ENCODE measurements at places on chromosomes 2 and 18. TPM values are rescaled to one million over a fixed set of nuclear protein-coding genes. Genes with fewer than 3 reads are reported as not detected.

DNA sequence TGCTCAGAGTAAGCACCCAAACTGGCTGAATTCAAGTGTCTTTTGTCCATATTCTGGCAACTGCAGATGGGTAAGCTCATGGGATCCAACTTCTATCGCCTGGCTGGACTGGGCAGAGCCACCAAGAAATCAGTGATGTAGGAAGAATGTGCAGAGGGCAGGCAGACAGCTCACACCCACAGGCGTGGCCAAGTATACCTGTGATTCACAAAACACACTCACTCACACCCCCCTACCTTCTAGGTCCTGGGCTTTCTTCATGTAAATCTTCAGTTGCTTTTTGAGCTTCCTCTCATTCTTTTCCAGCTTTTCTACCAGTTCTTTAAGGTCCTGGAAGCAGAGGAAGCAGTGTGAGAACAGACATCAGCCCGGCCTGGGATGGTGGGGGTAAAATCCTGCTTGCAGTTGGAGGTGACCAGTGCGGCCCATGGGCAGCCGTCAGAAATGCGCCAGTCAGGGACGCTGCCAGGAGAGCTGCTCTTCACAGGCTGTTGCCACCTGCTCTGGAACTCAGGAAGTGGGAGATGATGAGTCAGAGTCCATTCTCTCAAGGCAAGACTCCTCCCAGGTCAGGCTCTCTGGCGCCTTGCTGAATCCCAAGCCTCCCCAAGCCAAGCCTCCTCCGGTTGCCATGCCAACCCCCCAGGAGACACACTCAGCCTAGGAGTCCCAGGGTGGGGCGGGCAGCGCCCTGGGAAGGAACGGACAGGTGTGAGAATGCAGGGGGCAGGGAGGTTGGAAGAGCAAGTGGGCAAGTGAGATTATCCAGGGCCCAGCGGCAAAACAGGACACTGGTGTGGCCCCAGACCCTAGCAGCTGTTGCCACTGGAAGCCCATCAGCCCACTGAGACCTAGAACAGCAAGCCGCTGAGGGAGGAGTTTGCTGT is 36.2 kb upstream of the ACAA2 start:
- DNase-seq = no peak

DNA sequence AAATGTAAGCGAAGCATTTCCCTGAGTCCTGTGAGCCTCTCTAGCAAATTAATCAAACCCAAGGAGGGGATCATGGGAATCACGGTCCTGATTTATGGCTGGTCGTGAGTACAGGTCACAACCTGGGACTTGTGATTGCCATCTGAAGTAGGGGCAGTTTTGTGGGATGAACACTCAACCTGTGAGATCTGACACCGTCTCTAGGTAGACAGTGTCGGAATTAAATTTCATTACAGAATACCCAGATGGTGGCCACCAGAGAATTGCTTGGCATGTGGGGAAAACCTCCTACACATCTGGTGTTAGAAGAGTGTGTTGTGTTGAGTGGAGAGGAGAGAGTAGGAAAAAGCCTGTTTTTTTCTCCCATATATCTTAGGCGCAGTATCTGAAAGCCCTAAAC is 12.5 kb downstream of the CAPN14 start:
- no peak for DNase-seq

DNA sequence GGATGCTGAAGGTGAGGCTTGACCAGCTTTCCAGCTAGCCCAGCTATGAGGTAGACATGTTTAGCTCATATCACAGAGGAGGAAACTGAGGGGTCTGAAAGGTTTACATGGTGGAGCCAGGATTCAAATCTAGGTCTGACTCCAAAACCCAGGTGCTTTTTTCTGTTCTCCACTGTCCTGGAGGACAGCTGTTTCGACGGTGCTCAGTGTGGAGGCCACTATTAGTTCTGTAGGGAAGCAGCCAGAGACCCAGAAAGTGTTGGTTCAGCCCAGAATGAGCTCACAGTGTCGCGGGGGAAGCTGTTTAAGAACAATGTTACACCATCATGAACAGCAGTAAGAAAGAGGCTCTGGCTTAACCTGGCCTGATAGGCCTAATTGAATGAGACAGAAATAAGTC is 11.1 kb downstream of the PROC start:
- no peak for DNase-seq

The BCL2 gene
- total RNA-seq = 107 TPM

DNA sequence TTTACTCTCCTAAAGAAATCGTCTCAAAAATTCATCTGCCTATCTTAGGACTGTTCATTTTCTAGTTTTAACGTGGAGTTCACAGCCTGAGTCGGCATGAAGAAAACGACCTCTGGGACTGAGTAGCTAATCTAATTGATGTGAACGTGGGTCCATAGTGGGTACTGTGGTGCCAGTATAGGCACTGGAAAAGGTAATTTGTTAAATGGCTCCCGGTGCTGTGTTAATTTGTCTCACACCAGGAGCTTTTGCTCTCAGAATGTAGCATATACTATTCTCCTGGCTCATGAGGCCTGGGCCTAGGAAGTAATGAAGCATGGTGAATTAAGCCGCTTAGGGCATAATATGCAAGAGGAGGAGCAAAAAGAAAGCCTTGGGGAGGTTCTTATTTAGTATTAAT is 414.4 kb upstream of the NXPH2 start:
- DNase-seq = no peak

DNA sequence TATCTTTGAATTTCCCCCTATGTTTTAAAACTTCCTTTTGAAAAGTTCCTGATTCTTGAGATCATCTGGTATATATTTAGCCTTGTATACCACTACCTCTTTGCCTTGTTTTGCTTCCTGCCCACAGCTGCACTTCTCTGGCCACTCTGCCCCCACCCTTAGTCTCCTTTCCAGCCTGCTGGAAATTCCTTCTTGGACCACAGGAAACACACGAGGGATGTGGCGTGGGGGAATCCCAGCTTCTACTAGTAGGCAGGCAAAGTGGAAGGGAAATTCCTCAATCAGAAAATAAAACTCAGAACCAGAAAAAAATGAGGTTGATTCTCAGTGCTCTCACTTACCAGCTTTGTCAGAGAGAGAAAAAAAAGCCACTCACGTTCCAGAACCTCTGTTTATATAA is 13.4 kb downstream of the IL18RAP start:
- peak; percentile 28 for DNase-seq

DNA sequence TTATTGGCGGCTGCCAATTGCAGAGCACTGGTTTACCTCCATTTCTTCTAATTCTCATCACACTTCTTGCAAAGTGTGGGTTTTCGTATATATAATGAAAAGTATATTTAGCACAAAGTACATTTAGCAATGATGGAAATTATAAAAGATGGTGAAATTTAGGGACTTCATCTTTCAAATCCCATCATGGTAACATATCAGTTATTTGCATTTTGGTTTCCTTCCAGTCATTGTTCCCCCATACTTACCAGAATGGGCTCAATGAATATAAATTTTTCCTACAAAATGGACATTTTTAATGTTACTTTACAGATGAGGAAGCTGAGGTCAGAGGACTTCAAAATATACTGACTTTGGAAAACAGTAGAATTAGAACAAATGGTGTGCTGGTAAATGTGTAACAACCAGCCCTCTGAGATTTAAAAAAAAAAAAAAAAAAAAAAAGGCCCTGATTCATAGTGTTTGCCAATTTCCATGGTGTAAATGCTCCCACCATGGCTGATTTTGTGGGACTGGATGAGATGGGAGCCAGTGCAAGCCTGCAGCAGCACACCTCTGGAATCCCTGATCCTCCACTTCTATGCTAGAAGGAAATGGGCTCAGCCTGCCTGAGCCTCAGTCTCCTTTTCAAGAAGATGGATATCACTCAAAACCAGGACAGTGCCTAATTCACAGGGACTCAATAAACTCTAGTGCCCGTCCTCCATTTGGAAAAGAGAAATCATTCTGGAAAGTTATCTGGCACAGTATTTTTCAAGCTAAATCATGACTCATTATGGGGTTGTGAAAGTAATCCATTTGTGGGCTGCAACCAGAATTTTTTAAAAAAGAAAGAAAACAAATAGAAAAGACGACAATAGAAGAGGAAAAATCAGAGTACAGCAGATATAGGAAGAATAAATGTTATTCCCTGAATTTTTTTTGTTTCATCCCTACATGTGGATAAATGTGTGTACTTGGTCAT is 34.0 kb downstream of the LBH start:
- no peak for DNase-seq

DNA sequence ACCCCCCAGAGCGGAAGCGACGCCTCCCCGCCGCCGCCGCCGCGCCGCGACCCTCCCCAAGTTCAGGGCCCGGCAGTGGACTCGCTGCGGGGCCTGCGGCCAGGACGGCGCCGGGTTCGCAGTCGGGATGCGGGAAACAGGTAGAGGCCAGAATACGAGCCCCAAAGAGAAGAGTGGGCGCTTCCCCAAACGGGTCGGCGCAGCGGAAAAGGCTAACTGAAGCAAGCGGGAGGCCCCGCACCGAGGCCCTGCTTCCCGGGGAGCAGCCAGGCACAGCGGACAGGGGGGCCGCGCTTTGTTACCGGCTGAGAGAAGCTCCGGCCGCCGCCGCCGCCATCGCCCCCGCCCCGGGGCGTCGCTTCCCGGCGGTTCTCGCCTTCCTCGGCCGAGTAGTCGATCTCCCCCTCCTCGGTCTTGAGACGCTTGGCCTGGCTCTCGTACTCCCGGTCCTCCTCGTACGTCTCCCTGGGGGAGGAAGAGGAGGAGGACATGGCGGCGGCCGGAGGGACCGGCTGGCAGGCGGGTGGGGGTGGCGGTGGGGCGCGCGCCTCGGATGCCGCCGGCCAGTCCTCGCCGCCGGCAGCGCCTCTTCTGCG is 494 bp downstream of the HNRNPLL start:
- DNase-seq = peak; percentile 58

GRCh38 chr2:223815186-223815883 is 22.0 kb downstream of the AP1S3 start:
- DNase-seq = no peak

DNA sequence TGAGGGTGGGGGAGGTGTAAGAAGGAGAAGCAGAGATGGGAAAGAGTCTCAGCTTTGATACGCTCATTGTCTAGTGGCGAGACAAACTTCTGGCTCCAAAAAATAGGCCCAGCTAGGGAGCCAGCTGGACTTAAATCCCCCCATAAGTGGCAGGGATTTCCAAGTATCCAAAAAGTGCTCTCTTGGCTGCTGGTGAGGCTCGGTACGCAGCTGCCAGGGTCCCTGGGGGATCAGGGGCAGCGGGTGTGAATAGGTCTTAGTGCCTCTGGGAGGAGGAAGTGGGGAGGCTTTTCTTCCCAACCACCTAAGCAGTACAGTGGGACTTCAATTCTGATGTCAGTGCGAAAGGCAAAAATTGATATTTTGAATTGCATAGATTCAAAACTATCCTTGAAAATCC is 73.5 kb downstream of the ALK start:
- DNase-seq = no peak

The RFX8 gene
- 0.18 TPM for total RNA-seq

GRCh38 chr2:231717281-231718171 is 9.2 kb downstream of the PTMA start:
- DNase-seq = peak; percentile 56

GRCh38 chr2:126507425-126507911 is 148.5 kb upstream of the GYPC start:
- DNase-seq = no peak

DNA sequence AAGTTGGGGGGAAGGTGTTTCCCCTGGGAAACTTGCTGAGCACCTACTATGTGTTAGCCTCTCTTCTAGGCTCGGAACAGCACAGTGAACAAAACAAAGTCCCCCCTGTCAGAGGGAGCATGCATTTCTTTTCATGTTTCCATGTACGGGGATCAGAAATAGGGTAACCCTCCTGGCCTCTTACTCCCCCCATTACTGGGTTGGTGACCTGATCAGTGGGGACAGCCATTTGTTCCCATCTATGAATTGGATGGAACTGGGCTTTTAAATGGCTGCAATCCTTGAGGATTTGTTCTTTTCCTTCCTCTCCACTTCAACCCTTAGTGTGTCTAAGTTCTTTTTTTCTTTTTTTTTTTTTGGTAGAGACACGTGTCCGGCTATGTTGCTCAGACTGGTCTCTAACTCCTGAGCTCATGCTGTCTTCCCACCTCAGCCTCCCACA is 13.7 kb downstream of the NCL start:
- no peak for DNase-seq

- no peak for DNase-seq
Observed at GRCh38 chr2:149143734-149144133, 105.2 kb downstream of the LYPD6B start.

DNA sequence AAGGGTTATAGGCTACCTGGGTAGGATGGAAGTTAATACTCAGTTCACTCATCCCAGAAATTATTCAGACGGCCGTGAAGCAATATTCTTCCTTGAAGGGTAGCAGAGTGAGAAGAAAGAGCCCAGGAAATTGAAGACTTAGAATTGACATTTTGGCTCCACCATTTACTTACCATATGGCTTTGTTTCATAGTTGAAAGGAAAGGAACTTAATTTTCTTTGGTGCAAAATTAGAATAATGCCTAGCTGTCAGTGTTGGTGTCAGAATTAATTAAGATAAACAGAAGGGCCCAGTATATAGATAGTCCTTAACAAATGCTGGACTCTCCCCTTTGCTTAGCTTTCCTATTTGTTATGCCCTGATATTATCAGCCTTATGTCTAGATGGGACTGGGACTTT is 263.2 kb downstream of the KCNJ3 start:
- no peak for DNase-seq

- DNase-seq = no peak
Observed at GRCh38 chr18:20971886-20972267, 139.7 kb downstream of the ROCK1 start.

GRCh38 chr18:78662879-78663278 is 316.7 kb upstream of the SALL3 start:
- no peak for DNase-seq

DNA sequence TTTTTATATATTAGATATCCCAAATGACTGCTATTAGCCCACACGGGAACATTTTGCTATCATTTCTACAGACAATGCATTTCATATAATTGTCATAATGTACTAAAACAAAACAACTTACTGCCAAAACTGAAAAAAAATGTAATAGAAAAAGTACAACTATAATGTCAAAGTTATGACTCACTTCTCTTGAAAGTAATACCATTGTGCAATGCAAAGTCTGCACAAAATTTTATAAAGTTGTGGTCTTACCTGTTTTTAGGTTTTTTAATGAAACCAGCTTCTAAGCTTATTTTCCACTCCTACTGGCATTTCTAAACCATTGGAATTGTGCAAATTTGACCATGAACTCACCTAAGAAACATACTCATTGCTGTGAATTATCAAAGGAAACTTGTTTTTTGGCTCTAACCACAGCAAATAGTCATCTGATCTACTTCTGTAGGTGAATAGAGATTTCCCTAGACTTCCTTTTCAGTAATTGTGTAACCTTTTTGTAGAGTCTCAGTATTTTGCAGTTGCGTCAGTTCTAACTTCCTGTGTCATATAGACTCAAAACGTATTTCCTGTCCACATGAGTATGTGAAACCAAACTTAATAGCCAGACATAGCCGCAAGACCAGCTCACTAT is 31.9 kb upstream of the TFPI start:
- DNase-seq = peak; percentile 17

All from activated CD8-positive, alpha-beta T cell treated with anti-CD3 and anti-CD28 coated beads for 36 hours (primary cell).